ENCODE measurements at places on chromosomes 7 and 10.

- no peak for DNase-seq
Measured at GRCh38 chr10:51215951-51216834, 141.9 kb downstream of the PRKG1 start.

- no peak for DNase-seq
Measured at GRCh38 chr7:152756116-152756515, 3.4 kb upstream of the ACTR3B start.

DNA sequence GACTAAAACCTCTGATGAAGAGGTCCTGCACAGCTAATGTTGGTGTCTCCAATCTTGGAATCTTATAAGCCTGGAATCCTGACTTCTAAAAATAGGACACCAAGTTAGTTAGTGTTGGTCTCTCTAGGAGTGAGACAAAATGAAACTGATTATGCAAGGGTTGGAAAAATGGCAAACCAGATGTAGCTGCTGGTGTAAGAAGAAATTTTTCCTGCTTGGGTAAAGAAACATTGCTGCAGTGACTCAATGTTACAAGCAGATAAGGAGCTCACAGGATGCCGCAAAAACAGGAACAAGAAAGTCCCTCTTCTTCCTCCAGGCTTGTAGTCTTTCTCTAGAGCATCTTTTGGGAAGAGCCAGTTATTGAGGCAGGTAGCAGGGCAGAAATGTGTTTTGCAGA lies 449.0 kb downstream of the ETV1 start:
- DNase-seq: no peak

- DNase-seq: no peak
Measured at GRCh38 chr10:128926711-128927110, 540.3 kb upstream of the MGMT start.

DNA sequence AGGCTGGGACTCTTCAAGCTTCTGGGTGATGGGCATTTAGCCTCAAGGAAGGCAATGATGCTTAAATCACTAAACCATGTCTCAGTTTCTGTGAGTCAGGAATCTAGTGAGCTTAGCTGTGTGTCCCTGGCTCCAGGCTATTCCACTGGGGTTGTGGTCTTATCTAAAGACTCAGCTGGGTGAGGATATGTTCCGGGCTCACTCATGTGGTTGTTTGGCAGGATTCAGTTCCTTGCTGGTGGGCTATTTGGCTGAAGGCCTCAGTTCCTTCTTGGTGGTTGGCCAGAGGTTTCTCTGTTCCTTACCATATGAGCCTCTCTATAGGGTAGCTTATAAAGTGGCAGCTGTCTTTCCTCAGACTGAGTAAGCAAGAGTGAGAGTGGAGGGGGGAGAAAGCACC lies 12.0 kb downstream of the EVX1 start:
- no peak for DNase-seq

DNA sequence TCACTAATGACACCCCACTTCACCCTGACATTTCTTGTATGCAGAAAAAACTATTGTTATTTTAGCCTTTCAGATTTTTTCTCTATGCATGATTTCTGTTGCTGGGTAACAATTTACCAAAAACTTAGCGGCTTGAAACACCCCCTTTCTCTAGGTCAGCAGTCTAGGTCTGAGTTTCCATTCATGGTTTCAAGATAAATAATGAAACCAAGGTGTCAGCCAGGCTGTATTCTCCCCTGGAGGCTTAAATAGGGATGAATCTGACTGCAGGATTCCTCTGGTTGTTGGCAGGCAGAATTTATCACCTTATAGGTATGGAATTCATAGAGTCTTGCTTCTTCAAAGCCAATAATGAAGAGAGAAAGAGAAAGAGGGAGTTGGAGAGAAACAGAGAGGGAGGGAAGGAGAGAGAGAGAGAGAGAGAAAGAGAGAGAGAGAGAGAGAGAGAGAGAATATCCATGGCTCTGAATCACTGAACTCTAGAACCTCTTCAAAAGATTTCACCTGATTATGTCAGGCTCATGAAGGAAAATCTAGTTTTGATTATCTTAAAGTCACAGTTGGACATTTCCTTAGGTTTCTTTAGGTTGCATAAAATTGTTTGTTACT lies 1224.6 kb upstream of the LRRTM3 start:
- DNase-seq: no peak

DNA sequence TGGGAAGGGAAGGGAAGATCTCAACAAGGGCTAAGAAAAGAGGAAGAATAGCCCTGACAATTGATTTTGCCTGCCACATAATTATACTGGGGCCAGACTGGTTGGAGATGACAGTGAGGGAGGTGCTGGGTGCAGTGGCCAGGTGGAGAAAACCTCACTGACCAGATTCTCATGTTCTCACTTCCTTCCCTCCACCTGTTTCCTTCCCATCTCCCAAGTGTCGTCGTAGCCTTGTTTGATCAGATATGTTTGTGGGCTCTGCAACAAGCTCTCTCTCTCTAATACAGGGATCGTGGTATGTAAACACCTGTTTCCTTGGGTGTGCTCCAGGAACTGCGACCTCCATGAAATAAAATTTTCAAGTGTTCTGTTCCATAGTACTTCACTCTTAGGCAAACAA lies 60.2 kb downstream of the VCL start:
- peak; percentile 21 for DNase-seq

DNA sequence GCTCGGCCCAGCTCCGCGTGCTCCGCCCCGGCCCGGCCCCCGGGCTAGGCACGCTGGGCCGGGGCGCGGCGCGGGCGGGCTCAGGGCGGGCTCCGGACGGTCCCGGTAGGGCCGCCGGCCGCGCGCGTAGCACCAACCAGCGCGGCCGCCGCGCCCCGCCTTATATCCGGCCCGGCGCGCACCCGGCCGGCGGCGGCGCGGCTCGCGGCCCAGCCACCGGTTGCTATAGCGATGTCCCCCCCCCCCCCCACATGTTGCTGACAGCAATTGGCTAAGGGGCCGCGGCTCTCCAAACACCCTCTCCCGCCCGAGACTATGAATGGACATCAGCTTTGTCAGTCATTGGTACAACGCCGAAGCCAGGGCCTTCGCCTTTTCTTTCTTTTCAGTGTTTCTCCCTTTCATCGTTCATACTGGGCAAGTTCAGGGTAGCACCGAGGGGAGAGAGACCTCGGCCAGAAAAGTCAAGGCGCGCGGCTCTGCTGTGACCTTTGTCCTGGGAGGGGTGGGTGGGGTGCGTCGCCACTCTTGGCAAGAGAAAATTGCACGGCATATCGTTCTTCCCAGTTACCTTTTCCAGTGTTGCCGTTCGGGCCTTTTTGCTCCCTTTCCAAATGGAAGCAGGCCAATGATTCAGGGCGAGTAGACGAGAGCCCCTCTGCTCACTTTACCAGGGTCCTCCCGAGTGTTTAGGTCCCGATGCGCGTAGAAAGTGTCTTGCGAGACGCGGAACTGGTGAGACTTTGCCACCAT lies 354.2 kb downstream of the DNAJB6 start:
- DNase-seq: no peak

GRCh38 chr10:78378192-78378591 lies 344.5 kb downstream of the RPS24 start:
- DNase-seq: no peak

DNA sequence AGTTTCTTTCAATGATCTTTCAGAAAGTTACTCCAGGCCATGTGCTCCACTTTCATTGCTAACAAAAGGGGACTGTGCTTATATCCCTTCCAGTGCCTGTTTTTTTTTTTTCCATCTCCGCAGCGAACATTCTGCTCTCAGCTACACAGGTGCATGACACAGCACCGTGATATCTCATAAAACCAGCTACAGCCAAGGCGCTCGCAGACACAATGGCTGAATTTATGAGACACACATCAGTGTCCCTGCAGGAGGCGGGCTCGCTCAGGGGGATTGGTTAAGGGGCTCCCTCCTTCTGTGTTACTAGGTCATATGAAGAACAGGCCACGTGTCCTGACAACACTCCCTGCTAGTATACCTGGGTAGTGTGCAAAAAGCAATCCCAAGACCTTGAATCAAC lies 245.5 kb downstream of the SKAP2 start:
- no peak for DNase-seq

DNA sequence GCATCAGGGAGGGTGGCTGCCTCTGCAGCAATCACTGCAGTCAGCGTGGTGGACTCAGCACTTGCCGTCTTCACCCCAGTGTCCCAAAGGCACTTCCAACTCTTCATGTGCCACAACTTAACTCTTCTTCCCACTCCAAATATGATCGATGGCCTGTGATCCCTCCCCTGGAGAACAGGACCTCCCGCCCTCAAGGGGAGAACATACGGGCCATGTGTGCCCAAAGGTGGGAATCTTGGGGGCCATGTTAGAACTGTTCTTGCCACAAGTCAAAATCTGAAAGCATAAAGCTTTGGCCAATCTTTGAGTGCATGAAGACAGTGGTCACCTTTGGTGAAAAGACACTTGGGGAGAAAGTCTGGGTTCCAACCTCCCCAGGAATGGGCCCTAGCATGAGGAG lies 368.5 kb upstream of the MGMT start:
- no peak for DNase-seq

GRCh38 chr10:127576740-127577161 lies 27.6 kb downstream of the NPS start:
- no peak for DNase-seq

- no peak for DNase-seq
Measured at GRCh38 chr10:105150259-105150880, 509.3 kb downstream of the SORCS3 start.

DNA sequence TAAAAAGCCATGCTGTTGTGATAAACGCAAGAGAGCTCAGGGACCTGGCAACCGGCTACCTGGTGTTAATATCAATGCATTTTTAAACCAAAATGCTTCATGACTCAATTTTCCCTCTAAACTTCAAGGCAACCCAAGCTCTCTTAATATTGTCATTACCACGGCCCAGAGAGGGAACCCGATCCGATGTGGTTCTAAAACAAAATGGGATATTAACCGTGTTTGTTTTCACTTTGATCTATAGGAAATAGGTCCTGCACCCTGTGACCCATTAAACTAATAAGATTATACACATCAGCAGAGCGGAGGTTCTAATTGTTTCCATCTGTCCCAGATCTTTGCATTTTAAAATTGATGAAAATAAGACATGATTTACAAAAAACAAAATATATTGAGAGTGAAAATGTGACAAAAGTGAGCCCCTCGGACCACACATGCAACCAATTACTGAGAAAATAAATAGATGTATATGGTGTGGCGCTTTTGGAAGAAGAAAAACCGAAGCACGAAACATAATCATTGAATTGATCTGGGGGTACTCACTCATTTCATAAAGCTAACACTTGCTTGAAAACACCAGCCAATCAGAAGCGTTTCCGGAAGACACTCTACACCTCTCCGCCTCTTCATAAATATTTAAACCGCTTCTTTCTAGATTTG lies 290.3 kb upstream of the NFE2L3 start:
- peak; percentile 18 for DNase-seq

DNA sequence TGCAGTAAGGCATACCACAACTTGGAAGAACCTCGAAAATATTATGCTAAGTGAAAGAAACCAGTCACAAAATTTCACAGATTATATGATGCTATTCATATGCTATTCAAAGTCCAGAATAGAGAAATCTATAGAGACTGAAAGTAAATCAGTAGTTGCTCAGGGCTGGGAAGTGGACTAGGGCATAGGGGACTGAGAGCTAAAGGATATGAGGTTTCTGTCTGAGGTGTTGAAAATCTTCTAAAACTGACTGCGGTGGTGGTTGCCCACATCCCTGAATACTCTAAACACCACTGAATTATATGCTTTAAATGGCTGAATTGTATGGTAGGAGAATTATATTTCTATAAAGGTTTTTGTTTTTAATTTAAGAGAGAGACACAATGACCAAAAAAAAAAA lies 161.3 kb downstream of the ELAPOR2 start:
- no peak for DNase-seq

DNA sequence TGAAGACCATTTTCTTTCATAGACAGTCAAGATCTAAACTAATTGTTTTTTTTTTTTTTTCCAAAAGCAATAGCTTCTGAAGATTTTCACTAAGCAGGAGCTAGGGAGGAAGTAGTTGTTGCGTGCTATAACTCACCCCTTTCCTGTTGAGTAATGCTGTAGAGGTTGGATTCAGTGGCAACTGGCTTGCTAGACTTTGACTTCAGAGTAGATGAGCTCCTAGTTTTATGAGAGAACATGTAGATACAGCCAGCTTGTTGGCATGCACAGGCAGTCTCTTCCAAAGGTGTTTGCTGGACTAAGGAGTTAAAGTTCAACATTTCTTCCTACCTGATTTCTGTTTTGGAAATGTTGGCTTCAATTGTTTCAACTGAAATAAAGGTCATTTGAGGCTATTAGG lies 66.2 kb upstream of the MXI1 start:
- peak; percentile 48 for DNase-seq

DNA sequence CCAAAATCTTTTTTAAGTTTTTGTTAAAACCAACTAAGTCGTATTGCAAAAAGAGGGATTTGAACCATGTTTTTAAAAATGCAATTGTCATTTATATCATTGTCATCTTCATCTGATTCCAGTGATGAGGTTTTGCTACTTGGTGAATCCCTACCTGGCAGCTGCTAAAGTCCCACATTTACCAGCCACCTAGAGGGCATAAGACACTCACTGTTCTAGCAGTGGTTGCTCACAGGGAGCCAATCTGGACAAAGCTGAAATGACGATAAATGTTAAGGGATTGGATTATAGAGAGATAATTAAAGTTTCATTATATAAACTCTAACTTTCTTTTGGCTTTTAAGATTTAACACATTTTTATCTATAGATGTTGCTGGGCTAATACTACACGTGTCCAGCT lies 18.7 kb downstream of the KIFBP start:
- no peak for DNase-seq

DNA sequence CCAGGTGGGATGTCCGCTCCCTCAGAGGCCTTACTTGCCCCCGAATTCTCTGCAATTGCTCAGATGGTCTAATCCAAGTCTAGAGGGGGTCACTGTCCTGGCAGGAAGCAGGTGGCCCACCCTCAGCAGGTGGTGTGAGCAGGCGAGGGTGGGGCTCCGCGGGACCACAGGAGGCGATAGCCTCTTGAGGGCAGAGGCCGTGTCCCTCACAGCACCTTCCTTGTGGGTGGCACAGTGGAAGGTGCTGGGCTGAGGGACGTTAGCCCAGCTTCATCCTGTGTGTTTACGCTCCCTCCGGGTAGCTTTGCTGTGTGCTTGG lies 38.3 kb upstream of the INPP5A start:
- DNase-seq: no peak

GRCh38 chr10:530717-531116 lies 158.8 kb downstream of the DIP2C start:
- DNase-seq: no peak

GRCh38 chr10:6501931-6502330 lies 78.1 kb downstream of the PRKCQ start:
- no peak for DNase-seq
